ENCODE measurements at places on chromosomes 5 and 9. TPM values are rescaled to one million over a fixed set of nuclear protein-coding genes. Genes with fewer than 3 reads are reported as not detected.

Gene TMEM232
- 3.6 TPM for total RNA-seq

Gene CREB3
- 34.9 TPM for total RNA-seq

Gene STING1
- total RNA-seq: 102 TPM

Gene RANBP17
- total RNA-seq: 17.8 TPM

Gene COL5A1
- 37.8 TPM for total RNA-seq
